ENCODE measurements at places on chromosomes 1 and 21.

- no peak for DNase-seq
Observed at GRCh38 chr1:18352636-18353265, 128.0 kb upstream of the KLHDC7A start.

- DNase-seq: no peak
Observed at GRCh38 chr1:52856026-52856425, 13.5 kb downstream of the ZYG11A start.

GRCh38 chr1:179447489-179447888 is 81.7 kb downstream of the AXDND1 start:
- DNase-seq: peak; percentile 3

GRCh38 chr1:63865561-63865960 is 91.7 kb downstream of the ROR1 start:
- no peak for DNase-seq

GRCh38 chr1:244836135-244836521 is 670 bp downstream of the COX20 start:
- DNase-seq: no peak

DNA sequence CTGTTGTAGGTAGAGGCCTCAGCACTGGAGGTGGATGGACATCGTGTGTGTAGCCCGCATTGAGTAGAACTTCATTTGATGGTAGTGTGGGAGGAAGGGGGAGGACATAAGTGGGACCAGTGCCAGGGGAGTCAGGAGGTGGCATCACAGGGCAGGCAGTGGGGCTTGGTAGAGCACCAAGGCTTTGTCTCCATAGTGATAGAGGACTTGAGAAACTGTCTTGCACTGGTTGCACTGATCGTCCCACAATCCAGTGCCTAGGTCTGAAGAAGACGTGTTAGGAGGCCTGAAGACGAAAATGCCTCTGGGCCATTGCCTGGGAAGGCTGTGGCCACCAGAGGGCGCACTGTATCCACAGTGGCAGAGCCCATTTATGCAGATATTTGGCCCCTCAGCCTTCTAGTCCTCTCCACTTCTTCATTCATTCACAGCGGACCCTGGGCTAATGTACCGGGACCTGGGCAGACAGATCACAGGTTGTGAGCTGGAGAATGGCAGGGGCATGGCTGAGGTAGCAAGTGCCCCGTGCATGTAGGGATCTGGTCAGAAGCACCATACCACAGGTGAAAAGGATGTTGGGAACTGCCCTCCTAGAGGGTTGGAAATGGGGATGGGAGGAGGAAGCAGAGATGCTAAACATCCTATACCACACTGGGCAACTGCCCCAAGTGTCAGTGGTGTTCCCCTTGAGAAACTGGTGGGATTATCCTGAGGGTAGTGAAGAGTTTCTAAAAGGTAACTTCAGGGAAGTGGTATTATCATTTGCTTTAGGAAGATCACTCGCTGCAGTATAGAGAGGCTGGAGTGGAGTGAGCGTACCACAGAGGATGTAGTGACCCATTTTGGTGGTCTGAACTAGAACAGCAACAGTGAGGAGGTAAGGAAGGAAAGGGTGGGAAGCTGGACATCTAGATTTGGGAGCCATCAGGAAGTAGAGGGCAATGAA is 95.3 kb downstream of the PIK3R3 start:
- DNase-seq: peak; percentile 83

DNA sequence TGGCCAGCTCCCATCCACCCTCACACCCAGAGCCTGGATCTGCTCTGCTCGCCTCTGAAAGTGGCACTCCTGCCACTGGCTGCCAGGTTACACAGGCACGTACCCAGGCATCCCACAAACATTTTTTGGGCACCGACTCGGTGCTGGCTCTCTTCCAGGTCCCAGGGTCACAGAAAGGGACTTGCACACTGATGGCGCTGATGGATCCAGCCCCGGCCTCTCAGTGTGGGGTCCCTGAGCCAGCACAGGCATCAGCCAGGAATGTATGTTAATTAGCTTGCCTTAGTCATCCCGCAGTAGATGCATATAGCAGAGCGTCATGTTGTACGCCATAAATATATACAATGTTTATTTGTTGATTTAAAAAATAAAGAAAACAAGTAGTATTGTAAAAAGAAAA is 537.2 kb downstream of the NPHP4 start:
- no peak for DNase-seq

GRCh38 chr1:230210981-230211336 is 143.9 kb downstream of the GALNT2 start:
- DNase-seq: no peak

- no peak for DNase-seq
Observed at GRCh38 chr1:11982010-11982392, 1.8 kb downstream of the MFN2 start.

DNA sequence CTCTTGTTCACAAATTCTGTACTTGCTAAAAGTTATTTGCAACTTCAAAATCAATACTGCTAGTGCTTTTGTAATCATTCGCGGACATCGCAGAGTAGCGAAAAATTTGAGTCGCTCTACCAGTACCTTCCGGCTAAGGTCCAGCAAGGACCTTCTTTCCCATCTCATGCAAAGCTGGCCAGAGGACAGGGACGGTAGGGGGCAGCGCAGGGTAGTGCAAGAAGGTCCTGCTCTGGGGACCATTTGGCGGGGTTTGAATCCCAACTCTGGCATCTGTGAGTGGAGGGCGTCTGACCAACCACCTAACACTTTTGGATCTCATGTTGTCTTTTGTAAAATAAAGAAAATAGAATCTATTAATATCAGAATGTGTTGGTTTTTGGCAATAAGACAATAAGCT is 258.3 kb downstream of the SPATA17 start:
- no peak for DNase-seq

GRCh38 chr1:180198196-180198595 is 31.9 kb upstream of the LHX4 start:
- DNase-seq: no peak

- DNase-seq: no peak
Observed at GRCh38 chr1:2072109-2072806, 22.0 kb downstream of the PRKCZ start.

GRCh38 chr1:248406721-248407692 is 4.2 kb downstream of the OR2T1 start:
- DNase-seq: no peak

GRCh38 chr21:37281993-37282392 is 14.9 kb upstream of the VPS26C start:
- DNase-seq: no peak

DNA sequence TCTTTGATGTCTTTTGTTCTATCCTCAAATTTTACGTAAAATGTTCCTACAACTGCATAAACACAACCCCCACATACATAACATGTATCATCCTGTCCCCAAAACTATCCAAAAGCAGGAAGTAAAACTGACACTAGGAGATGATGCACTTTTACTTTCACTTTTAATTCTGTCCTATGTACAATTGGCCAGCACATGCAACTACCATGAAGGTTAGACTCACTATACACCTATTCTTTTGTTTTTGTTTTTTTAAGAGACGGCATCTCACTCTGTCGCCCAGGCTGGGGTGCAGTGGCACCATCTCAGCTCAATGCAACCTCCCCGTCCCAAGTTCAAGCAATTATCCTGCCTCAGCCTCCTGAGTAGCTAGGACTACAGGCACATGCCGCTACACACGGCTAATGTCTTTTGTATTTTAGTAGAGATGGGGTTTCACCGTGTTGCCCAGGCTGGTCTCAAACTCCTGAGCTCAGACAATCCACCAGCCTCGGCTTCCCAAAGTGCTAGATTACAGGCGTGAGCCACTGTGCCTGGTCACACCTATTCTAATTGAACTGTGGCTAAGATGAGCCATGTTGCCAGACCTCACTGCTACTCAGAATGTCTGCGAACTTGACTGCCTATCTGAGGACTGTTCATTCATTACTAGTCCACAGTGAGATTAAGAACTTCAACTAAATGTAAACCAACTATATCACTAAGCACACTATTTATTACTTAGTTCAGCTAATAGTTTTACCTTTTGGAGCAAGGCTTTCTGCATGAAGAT is 48.0 kb downstream of the TOR3A start:
- peak; percentile 57 for DNase-seq

DNA sequence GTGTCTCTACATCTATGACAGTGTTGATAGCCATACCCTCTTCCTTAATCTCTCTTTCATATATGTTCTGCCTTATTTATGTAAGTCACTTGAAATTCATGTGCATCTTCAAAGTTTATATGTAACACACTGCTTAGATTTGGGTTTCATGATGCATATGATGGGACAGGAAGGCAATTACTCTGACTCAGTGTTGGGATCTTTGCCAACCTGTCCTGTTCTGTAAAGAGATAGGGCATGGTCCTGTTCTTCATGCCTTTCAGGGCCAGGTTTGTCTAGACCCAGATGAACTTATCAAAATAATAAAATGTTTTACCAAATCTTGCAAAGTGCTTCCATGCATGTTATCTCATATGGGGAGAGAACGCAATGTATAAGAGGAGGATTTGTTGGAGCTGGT is 69.5 kb downstream of the TMPRSS15 start:
- no peak for DNase-seq

DNA sequence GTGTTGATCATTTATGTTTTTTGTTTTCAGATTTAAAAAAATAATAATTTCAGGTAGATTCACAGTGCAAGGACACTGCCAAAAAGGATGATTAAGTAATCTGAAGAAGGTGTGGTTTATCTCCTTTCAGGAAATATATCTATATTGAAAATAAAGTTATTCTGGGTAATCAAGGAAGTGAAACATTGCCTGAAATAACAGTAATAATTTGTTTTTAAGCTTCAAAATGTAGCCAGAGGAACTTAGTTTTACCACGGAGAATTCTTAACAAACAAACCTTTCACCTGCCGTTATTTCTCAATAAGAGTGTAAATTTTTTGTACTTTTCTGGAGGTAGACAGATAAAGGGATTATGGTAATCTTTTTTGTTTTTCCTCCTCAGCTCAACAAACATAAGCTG is 2.9 kb upstream of the DPH5 start:
- DNase-seq: no peak

DNA sequence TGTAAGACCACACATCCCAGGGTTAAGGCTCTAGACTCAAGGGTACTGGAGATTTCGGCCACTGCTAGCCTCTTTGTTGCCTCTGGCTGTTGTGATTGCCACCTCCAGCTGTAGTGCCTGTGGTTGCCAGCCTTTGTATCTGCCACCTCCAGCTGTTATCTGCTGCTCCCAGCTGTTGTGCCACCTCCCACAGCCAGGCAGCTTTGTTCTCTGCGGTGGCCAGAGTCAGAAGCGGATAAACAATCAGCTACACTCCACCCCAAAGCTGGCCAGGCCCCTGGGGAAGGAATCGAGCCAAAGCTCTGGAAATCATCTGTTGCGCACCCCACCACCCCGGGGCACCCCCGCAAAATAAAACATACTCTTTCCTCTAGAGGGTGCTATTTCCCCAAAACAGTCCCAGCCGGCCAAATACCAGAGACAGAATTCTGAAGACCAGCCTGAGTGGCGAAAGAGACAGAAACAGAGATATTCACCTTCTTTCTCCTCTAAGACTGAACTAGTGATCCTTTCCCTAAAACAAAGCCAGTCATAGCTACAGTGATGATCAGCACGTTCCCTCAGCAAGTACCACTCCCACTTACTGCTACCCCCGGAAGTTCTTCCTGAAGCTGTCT is 14.8 kb upstream of the PIGM start:
- DNase-seq: peak; percentile 56

DNA sequence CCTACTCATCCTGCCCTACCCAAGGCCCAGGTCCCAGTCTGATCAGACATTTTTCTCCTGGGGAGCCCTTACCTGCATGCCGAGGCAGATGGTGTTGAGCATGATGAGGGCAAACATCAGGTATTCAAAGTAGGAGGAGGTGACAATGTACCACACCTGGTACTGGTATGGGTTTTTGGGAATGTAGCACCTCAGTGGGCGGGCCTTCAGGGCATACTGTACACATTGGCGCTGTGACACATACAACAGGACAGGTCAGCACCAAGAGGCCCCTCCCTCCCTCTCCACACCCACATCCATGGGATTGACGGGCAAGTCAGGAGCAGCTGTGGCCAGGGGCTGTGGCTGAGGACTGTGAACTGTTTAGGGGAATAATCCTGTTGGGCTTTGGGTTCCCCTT is 37.1 kb upstream of the KIF21B start:
- no peak for DNase-seq

DNA sequence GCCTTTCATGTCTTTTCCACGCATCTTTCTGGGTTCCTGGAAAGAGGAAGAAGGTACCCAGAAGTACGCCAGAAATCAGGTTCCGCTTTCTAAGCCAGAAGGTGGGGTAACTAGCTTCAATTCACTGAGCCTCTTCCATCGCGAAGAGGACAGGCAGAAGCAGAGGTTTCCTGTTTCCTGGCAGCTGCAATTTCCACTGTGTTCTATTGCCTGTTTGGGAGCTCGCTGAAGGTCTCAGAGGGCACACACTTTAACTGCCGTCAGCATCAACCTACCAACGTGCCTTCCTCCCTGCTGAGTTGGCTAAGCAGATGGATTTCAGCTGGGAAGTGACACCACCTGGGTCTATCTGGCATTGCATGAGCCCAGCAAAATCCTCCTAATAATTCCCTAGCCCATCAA is 10.0 kb downstream of the NCF2 start:
- DNase-seq: peak; percentile 24

- DNase-seq: peak; percentile 55
Observed at GRCh38 chr1:27979151-27979858, 19.5 kb downstream of the XKR8 start.

DNA sequence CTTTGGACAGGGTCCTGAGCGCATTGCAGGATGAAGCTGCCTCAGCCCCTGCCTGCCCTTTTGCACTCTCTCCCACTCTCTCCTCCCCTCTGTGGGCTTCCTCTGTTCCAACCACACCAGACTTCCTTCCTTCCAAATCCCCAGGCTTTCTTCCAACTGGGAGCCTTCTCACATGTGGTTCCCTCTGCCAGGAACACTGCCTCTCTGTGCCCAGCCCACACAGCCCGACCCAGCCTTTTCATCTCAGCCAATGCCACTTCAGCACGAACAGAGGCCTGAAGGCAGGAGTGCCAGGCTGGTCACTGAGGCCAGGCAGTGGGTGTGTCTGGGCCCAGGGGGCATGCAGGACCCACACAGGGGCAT is 5.9 kb downstream of the SELENON start:
- DNase-seq: no peak

DNA sequence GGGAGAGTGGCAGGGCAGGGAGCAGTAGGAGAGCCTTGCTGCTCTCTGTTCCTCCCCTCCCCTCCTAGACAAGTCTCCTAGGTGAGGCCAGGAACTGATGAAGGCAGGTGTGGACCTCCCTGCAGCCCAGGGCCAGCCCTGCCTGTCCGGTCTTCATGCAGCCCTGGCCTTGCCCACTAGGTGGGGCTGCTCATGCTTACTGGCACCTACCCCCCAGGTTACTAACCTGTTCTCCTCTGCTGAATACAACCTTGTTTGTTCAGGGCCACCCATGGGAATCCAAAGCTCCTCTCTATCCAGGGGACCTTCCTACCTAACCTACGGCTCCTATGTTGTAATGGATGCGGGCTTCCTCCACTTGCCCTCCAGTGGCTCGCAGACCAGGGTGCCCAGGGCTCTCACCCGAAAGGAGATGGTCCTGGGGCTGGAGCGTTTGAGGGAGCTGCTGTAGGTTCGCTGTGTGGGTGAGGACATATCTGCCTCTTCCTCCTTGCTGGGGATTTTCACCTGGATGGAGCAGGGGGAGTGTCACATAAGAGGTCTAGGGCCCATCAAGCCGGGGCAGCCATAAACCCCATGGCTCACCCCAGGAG is 7.9 kb upstream of the TNNT2 start:
- DNase-seq: no peak

GRCh38 chr1:53616927-53617326 is 122.0 kb downstream of the GLIS1 start:
- DNase-seq: no peak
